Stimulated activated CD8-positive, alpha-beta memory T cell treated with anti-CD3 and anti-CD28 coated beads, Interleukin-7, amount 100 ng/mL, for 1 hour (primary cell): ENCODE measurements at places on chromosomes 16 and 17.

GRCh38 chr17:70825321-70826125, 656.2 kb downstream of the KCNJ2 start:
- no peak for DNase-seq

DNA sequence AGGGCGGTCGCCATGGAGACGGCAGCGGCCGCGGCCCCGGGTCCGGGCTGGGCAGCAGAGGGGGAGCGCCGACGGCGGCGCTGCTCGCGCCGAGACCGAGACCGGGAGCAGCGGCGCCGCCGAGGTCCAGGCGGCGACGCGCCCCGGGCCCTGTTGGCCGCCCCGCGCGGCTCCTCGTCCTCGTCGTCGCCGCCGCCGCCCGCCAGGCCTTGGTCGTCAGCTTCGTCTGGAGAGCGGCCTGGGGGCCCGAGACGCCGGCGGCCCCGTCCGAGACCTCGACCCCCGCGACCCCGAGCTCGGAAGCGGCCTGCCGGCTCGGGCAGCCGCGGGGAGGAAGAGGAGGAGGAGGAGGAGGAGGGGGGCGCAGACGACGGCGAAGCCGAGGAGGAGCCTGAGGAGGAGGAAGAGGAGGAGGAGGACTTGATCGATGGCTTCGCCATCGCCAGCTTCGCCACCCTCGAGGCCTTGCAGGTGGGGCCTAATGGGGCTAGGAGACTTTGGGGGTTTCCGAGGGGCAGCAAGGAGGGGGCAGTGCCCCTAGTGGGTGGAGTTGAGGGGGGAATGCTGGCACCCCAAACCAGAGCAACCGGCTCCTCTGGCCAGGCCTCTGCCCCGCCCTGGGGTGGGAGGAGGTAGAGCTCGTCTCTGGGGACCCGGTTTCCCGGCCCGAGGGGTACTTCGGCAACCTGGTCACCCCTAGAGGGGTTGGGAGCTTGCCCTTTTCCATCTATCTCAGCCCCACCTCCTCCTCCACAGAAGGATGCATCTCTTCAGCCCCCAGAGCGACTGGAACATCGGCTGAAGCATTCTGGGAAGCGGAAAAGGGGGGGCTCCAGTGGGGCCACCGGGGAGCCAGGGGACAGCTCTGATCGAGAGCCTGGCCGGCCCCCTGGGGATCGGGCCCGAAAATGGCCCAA, 1.5 kb downstream of the FBRS start:
- DNase-seq, result no peak

GRCh38 chr17:72576289-72576759, 455.5 kb downstream of the SOX9 start:
- DNase-seq, result no peak

GRCh38 chr17:32731556-32732295, 145.2 kb downstream of the MYO1D start:
- DNase-seq, result no peak

- no peak for DNase-seq
These were observed 117.1 kb upstream of the ZNF750 start for GRCh38 chr17:82956726-82957468.

- DNase-seq, result no peak
These were observed 23.6 kb downstream of the ALOX15B start for GRCh38 chr17:8062435-8062806.

DNA sequence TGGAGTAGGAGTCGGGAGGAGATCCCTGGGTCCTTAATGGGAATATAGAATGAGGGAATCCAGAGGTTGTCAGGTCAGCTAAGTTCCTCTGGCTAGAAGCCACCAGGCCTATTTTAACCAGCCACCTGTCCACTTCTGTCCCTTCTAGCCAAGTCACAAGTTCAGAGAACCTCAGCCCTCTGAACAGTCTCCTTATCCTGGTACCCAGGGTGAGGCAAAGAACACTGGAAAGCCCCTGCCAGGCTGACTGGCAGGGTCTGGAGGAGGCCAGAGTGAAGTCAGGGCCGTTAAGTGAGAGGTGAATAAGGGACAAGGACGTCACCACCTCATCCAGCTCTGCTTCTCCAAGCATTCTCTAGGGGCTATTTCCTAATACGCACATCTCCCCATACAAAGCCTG, 2.7 kb downstream of the CTDNEP1 start:
- no peak for DNase-seq

GRCh38 chr17:32015245-32016013, 8.2 kb downstream of the LRRC37B start:
- DNase-seq, result no peak

DNA sequence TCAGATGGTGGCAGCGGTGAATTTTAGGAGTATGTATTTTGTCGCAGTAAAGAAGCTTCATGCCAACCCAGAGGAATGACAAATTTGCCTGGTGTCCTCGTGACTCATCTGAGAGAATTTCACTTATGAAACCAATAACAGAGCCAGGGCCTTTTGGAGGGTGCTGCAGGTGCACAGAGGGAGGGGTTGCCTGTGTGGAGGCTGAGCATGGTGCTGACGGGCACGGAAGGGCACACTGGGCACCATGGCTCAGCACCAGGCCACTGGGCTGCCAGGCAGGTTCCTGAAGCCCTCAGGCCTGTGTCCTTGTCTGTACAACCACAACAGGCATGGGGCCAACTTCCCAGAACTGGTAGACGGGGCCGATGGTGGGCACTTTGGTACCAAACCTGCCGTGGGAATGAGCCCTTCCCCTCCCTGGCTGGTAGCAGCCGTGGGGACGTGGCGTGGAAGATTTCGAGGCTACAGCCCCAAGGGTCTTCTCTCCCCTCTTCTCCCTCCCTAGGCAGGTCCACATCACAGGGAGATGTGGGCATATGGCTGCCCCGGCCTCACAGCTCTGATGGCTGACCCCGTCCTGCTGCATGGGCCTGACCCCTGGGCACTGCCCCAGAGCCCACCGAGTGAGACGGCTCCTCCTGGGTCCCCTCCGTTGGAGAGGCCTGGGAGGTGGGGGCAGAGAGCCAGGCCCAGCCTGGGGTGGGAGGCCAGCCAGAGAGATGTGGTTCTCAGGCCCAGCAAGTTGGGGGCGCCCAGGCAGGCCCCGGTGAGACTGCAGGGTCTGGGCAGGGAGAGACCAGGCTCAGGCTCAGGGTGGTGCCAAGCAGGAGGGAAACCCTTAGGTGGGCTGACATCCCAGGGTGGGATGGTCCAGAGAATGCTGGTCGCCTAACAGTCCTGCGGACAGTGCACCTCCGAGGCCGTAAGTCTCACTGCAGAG, 30.2 kb upstream of the ZNF469 start:
- DNase-seq, result no peak

DNA sequence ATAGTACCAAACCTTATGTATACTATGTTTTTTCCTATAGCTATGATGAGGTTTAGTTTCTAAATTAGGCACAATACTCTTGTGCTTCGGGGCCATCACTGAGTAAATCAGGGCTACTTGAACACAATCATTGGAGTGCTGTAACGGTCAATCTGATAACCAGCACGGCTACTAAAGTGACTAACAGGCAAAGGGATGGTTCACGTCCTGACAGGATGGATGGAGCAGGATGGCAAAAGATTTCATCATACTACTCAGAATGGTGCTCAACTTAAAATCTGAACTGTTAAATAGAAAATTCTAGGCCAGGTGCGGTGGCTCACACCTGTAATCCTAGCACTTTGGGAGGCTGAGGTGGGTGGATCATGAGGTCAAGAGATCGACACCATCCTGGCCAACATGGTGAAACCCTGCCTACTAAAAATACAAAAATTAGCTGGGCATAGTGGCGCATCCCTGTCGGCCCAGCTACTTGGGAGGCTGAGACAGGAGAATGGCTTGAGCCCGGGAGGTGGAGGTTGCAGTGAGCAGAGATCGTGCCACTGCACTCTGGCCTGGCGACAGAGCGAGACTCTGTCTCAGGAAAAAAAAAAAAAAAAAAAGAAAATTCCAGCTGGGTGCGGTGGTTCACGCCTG, 7.0 kb downstream of the TUFM start:
- no peak for DNase-seq

- DNase-seq, result no peak
These were observed 29.8 kb downstream of the ARSG start for GRCh38 chr17:68320943-68321555.

- DNase-seq, result no peak
These were observed 478.8 kb downstream of the NPIPA7 start for GRCh38 chr16:16857603-16858283.

- DNase-seq, result no peak
These were observed 148.5 kb downstream of the CEP112 start for GRCh38 chr17:66043419-66043818.

DNA sequence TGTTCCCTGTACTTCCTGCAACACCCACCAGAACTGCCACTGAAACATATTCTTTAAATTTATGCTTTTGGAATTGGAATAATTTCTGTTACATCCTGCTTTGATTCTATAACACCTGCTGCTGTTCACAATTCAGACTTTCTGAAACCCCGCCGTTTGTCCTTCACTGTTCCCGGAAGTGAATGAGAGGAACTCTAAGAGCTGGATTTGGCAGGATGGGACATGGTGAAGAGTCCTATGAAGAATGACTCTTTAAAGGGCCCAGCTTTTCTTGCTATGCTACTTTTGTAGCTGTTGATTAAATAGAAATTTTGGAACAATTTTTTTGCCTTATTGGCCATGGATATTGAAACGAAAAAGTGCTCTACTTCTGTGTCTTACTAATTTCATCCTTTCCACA, 8.9 kb downstream of the AP2B1 start:
- no peak for DNase-seq

DNA sequence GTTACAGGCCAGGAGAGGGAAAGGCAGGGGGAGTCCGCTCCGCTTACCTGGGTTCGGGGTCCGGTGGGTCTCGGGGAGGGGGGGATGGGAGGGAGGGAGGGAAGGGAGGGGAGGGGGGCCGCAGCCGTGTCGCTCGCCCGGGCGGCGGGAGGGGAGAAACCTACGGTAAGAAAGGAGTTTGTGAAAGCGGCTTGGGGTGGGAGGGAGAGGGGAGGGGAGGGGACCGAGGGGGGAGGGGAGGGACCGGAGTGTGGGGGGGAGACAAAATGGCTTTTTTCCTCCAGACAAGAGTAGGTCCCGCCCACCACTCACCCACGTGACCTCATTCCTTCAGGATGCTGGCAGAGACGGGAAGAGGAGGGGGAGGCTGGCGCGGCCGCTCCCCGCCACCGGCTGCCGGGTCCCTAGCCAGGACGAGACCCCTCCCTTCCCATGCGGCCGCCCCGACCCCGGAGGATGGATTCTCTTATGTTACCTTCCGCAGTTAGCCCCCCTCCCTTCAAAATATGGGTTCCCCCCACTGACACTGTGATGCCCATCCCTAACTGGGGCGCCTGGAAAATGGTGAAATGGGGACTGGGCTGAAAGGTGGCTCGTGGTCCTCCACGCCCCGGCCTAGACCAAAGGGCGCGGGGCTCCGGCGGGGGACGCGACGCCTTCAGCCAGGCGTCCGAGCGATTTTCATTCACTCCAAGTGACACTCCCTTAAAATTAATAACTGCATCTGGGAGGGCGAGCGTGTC, at the start of gene PCGF2:
Gene PCGF2 (minus strand): TSS at position 188 of the 743 bp plus-strand sequence. CDS start 7,934 bp downstream, outside the sequence.
- DNase-seq, result no peak

- DNase-seq, result no peak
These were observed 12.6 kb downstream of the UTS2R start for GRCh38 chr17:82384051-82384729.

- no peak for DNase-seq
These were observed 13.5 kb downstream of the GLYR1 start for GRCh38 chr16:4833584-4833983.

- no peak for DNase-seq
These were observed 68.9 kb downstream of the KCNJ2 start for GRCh38 chr17:70238228-70238627.

DNA sequence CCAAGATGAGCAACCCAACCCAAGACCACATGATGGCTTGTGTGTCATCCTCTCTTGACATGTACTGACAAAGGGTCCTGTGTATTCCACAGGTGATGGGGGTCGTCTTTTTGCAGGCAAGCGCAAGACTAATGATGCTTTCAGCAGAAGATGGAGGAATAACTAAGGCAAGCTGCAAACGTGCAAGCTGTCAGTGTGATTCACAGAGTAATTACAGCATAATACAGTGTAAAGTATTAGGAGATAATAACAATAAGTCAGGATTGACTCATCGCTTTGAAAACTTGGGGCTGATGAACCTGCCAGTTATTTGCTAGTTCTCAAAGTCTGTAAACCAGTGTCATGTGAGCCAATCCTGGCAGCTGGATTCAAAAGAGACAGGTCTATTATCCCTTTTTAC, 41.6 kb upstream of the ASIC2 start:
- DNase-seq, result no peak

GRCh38 chr16:59593194-59593661, 859.1 kb upstream of the GOT2 start:
- no peak for DNase-seq

DNA sequence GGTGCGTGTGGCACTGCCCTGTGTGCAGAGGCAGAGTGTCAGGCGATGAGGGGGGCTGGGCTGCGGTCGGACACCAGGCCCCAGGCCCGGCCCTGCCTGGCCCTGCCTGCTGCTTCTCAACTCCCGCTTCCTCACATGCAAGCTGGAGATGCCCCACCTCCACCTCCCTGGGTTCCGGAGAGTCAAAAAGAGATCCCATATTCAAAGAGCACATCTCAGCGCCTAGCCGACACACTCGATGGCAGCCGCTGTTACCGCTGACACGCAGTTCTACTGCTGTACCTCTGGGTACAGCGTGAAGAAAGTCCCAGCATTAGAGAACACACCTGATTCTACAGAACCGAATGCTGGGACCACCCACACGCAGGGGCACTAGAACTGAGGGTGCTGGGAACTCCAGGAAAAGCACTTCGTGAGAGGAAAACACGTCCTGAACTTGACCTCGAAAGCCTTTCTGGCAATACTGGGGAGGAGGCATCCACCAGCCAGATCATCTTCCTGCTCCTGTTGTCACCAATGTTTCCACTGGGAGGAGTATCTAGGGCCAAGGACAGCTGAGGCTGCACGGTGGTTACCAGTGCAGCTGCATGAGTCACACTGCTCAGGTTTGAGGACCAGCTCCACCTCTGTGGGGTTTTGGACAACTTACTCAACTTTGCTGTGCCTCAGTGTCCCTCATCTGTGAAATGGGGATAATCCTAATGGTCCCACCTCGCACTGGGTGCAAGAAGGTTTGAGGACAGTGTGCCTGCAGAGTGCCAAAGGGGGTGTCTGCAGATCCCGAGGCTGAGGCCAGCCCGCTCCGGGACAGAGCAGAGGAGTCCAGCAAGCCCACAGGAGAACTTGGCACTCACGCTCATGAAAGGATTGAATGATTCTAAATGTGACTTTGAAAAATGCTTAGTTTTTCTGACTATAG, 100.4 kb upstream of the DNAH17 start:
- DNase-seq, result no peak
